Fibroblast of villous mesenchyme (primary cell): ENCODE measurements at places on chromosomes 13 and 19. TPM values are rescaled to one million over a fixed set of nuclear protein-coding genes. Genes with fewer than 3 reads are reported as not detected.
A peak's percentile ranks its signal among the peaks of the same experiment; 100 is the strongest.

DNA sequence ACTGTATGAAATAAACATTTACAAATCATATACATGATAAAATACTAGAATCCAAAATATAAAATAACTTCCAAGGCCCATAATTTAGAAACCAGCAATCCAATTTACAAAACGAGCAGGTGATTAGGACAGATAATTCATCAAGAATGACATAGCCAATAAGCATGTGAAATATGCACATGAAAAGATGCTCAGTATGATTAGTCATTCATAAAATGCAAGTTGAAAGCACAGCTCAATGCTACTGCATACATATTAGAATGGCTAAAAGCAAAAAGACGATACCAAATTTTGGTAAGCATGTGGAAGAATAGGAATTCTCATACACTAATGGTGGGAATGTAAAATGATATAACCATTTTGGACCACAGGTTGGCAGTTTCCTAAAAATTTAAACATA, 837.2 kb upstream of the MIR17HG start:
- DNase-seq = no peak

Gene LILRB5
- not detected in 2 replicates for total RNA-seq

DNA sequence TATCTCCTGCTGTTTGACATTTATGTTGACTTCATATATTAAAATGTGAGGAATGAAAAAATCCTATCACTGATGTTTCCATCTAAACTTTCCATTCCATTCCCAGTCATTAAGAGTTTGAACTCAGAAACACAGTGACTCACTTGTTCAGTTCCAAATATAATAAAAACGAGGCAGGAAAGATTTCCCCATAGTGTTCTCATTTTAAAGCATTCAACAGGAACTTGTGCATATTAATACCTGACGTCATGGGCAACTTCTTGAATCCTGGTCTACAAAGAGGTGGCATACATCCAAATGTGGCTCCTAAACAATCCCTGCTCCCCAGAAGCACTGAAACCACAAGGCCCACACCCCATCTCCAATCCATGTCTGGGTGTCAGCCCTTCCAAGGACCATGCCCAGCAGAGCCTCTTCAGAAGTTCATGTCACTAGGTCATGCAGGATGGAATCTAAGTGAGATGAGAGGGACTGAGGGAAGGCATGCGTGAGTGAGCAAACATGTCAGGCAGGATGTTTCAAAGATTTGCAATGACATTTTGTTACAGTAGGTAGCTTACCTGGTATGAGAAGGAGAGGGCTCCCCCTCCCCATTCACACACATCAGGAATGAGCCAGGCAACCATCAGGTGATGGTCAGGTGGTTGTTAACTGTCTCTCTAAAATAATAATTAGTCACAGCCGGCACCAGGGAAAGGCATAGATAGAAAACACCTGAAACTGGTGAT, 9.4 kb upstream of the ERVV-2 start:
- no peak for DNase-seq

- no peak for DNase-seq
Measured at GRCh38 chr13:41782086-41782485, 178.8 kb downstream of the VWA8 start.

Gene PSG1
- 3.9 and 11.2 TPM in 2 replicates for total RNA-seq

- no peak for DNase-seq
Measured at GRCh38 chr13:26836626-26837025, 76.0 kb upstream of the GPR12 start.

GRCh38 chr19:47765523-47766358, 12.8 kb upstream of the SELENOW start:
- DNase-seq = peak; percentile 56

GRCh38 chr13:80164462-80164861, 176.5 kb downstream of the SPRY2 start:
- DNase-seq = no peak

Gene IZUMO2
- total RNA-seq = not detected in 2 replicates

DNA sequence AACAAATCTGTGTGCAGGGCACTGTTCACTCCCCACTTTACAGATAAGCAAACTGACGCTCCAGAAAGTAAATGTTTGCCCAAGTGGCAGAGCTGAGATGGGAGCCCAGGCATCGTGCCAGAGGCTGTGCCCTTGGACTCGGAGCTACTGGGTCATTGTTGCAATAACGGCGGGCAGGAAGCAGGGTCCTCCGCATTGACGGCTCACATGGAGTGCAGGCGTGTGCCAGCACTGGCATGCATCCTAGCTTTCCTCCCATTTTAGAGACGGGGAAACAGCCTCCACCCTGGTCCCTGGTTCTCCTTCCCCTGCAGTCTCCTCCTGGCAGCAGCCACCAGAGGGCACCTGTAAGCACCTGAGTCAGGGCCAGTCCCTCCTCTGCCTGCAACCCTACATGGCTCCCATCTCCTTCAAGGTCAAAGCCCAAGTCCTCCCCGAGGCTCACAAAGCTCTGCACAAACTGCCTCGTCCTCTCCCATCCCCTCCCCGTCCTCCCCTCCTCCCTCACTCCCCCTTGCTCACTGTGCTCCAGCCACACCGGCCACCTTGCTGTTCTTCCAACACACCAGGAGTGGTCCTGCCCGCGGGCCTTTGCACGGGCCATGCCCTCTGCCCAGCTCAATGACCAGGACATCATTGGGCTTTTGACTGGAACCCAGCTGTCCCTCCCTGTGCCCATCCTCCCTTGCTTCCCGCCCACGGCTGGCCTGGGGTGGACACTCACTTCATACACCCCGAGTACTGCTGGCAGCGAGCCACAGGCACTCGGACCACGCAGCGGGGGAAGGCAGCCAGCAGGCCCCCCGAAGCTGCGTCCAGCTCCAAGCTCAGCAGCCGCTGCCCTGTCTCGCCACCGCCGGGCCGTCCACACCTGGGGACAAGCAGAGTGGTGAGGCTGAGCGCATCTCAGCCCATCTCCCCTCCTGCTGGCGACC, 7.7 kb upstream of the LRG1 start:
- DNase-seq = no peak

- no peak for DNase-seq
Measured at GRCh38 chr19:2822846-2823245, 3.2 kb downstream of the ZNF554 start.

DNA sequence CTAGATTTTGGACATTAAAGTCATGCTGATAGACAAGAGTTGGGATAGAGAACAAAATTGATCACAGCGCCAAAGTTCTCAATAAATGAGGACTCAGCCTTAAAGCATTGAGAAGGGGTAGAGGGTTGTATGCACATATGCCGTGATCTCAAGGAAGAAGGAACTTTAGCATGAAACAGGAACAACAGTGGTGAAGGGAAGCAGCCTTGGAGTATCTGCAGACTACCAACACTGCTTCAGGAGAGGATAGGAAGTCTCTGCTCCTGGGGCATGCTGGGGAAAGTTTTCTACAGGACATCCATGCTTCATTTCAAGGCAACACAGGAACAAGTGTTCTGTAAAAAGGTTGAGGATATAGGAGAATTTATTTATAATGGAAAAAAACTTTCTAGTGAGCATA, 111.9 kb upstream of the MLNR start:
- DNase-seq = no peak

DNA sequence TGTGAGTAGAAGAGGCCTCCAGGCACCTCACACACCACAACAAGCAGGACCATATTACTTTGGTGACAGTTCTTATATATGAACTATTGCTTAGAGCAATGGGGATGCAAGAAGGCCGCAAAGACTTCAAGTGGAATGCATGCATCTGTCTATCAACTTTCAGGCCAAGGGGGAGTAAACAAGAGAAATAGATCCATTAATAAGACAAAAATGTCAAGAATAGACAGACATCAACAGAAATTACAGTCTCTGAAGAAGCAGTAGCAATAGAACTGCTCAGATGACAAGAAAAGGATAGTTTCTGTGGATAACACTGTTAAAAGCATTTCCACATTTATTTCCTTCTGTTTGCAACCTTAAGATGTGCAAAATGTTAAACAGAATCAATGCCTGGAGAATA, 1057.7 kb downstream of the UQCRFS1 start:
- no peak for DNase-seq
